B cell (primary cell): ENCODE measurements at places on chromosomes 11 and 22. TPM values are rescaled to one million over a fixed set of nuclear protein-coding genes. Genes with fewer than 3 reads are reported as not detected.
A peak's percentile ranks its signal among the peaks of the same experiment; 100 is the strongest.

- DNase-seq: no peak
Measured at GRCh38 chr11:34806875-34807274, 109.3 kb downstream of the APIP start.

DNA sequence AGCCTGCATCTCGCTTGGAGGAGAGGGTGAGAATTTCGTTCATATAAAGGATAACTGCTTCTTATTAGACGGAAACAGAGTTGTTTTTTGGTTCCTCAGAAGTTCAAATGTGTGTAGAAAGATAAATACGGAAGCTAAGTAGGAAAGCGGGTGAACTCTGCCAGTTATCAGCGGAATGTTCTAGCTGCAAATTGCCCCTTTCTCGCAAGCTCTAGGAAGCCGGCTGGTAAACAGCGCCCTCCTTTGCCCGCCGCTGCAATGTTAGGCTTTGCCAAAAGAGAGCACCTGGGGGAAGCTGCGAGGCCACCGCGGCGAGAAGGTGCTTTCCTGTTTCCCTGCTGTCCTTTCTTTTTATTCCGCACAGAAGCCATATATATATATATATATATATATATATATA, 67.0 kb downstream of the IGLL5 start:
- peak; percentile 89 for DNase-seq

- no peak for DNase-seq
Measured at GRCh38 chr22:17430412-17430811, 61.2 kb downstream of the CECR2 start.

- no peak for DNase-seq
Measured at GRCh38 chr11:34261095-34261494, 96.7 kb downstream of the ABTB2 start.

DNA sequence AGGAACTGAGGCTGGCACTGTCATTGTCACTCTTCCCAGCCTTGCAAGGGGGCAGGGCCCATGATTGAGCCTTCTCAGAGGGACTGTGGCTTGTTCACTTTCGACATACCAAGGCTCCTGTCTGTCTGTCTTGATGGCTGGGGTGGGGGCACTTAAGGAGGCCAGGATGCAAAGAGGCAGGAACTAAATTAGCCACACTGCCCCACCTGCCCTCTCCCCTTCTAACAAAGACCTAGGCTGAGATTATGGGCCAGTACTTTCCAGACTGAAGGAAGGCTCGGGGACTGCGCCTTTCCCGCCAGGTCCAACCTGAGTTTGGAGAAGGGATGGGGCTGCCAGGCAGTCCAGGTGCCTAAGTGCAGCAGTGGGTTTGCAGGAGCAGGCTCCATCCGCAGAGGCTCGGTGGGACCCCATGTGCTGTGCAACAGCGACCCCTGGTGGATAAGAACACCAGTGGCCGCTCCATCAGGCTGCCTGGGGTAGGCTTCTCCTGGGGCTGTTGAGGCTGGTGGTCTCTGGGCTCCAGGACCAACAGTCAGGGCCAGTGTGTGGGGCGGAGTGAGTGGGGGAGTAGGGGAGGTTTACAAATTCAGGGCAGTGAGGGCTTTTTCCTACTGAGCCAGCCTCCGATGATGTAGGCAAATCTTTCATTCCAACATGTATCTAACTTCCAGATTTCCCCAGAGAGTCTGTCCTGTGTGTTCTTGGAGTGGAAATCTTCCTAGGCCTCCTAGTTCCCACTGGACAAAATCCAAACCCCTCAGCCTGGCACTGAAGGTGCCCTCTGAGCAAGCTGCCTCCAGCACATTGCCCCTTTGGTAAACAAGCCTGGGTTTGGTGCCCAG, 93.9 kb downstream of the INSC start:
- peak; percentile 81 for DNase-seq

- DNase-seq: no peak
Measured at GRCh38 chr11:20119315-20119714, 41.0 kb downstream of the DBX1 start.

The KCNJ5 gene
- not detected in 2 replicates for total RNA-seq

The OR5B21 gene
- 0.74 and 1.5 TPM in 2 replicates for total RNA-seq

The RAB39A gene
- 2.4 TPM in 2 replicates for total RNA-seq

The TPBGL gene
- total RNA-seq: not detected in 2 replicates

GRCh38 chr22:33036881-33037280, 21.3 kb downstream of the SYN3 start:
- DNase-seq: no peak

The TMPRSS13 gene
- total RNA-seq: 8.0 and 8.7 TPM in 2 replicates

DNA sequence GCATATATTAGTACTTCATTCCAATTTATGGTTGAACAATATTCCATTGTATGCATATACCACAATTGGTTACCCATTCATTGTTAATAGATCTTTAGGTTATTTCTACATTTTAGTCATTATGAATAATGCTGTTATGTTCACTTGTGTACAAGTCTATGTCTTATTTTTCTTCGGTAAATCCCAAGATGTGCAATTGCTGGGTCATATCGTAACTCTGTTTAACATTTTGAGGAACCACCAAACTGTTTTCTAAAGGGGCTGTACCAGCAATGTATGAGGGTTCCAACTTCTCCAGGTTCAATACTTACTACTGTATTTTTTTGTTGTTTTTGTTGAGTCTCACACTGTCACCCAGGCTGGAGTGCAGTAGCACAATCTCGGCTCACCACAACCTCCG, 33.1 kb downstream of the NUP98 start:
- DNase-seq: no peak

DNA sequence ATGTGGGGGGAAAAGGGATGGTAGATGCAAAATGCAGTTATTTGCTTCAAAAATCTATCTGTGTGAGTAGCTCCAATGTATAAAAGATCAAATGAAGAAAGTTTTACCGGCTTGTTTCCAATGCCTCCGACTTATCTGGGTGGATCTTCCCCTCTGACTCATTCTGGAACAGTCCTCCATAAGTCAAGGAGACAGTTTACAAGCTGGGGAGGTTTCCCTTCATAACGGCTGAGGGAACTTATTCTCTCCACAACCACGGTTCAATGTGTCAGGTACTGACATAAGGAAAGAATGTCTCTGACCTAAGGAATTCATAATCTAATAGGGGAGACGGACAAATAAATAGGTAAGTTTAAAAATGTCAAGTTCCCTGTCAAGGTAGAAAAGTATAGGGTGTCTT, 49.7 kb upstream of the BIRC3 start:
- no peak for DNase-seq

The TMEM191B gene
- total RNA-seq: 6.6 and 8.3 TPM in 2 replicates

GRCh38 chr22:49894322-49895054, 23.8 kb downstream of the ALG12 start:
- DNase-seq: no peak

- peak; percentile 19 for DNase-seq
Measured at GRCh38 chr11:10382518-10382917, 72.5 kb upstream of the AMPD3 start.

DNA sequence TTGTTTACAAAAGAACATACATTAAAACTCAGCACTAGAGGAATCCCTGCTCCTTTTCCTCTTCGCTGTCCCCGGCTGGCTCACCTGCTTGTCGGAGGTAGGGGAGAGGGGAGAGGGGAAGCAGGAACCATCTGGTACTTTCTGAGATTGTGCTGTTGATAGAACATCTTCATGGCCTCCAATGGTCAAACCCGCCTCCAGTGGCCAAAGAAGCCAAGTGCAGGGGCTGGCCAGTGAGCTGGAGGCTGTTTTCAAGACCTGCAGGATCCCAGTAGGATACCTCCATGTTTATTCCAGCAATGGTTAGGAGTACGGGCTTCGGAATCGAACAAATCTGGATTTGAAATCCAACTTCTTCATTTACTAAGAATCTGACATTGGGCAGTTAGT, 92.6 kb downstream of the PKNOX2 start:
- DNase-seq: no peak

GRCh38 chr11:45209891-45210699, 63.7 kb downstream of the PRDM11 start:
- DNase-seq: no peak

DNA sequence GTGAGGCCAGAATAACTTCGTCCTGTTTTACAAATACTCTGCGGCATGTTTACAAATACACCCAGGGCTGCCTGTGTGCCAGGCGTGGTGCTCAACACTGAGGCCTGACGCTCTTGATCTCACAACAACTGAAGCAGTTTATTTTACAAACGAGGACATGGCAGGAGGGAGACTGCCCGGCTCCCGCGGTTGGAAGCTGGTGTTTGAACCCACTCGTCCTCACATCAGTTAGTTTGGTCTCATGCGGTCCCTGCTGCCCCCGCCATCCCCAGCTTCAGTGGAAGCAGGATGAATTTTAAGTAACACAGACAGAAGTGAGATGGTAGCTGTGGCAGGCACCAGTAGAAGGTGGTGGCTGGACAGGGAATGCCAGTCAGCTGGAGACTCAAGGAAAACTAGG, 16.4 kb downstream of the KIAA0930 start:
- DNase-seq: no peak

DNA sequence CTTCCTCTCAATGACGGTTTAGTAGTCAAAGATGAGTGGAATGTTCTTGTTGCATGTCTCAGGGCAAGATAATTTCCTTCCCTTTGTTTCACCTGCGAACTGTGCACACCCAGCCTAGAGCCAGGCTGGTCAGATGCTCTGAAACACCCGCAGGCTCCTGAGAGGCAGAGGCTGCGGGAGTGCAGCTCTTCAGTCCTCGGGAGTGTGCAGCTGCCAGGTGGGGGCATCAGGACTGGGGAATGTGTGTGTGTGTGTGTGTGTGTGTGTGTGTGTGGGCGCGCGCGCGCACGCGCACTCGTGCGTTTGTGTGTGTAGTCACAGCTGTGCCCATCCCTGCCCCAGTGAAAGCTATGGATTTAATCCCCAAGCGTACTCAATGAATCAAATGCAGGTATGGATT, 136.2 kb upstream of the NTM start:
- DNase-seq: no peak

GRCh38 chr11:46060013-46060412, 61.2 kb downstream of the PHF21A start:
- DNase-seq: no peak

DNA sequence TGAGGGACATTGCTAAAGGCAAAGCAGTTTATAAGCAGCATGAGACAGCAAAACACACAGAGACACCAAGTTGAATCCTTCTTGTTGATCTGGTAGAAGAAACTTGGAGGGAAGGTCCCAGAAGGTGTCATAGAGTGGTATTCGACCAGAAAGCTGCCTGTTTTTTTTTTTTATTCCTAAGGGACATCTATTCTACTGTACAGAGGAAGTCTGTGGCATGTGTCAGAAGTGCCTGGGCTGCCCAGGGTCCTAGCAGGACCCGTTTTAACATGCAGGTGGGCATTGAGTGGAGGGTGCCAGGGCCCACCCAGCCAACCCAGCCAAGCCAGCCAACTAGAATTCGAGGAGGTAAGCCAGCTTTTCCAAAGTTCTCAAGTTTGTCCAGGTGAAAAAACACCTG, 68.0 kb upstream of the ATXN10 start:
- no peak for DNase-seq

DNA sequence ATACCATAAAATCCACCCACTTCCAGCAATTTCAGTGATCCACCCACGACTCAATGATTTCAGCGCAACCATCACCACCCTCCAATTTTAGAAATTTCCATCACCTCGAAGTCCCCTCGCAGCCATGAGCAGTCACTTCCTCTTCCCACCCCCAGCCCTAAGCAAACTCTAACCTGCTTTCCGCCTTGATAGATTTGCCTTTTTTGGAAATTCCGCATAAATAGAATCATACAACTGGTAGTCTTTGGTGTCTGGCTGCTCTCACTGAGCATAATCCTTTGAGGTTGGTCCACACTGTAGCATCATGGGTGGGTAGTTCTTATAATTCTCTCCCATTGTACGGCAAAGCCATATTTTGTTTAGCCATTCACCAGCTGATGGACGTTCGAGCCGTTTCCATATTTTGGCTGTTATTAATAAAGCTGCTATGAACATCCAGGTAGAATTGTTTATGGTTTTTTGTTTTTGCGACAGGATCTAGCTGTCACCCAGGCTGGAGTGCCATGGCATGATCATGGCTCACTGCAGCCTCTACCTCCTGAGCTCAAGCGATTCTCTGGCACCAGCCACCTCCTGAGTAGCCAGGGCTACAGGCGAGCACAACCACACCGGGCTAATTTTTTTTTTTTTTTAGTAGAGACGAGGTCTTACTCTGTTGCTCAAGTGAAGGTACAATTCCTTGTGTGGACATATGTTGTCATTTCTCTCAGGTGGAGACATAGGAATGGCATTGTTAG, 16.0 kb downstream of the PIM3 start:
- DNase-seq: peak; percentile 84

GRCh38 chr11:125404157-125404810, 91.8 kb downstream of the FEZ1 start:
- no peak for DNase-seq

GRCh38 chr11:60164550-60165075, 18.3 kb downstream of the MS4A6A start:
- DNase-seq: no peak

The RIBC2 gene
- not detected in 2 replicates for total RNA-seq

DNA sequence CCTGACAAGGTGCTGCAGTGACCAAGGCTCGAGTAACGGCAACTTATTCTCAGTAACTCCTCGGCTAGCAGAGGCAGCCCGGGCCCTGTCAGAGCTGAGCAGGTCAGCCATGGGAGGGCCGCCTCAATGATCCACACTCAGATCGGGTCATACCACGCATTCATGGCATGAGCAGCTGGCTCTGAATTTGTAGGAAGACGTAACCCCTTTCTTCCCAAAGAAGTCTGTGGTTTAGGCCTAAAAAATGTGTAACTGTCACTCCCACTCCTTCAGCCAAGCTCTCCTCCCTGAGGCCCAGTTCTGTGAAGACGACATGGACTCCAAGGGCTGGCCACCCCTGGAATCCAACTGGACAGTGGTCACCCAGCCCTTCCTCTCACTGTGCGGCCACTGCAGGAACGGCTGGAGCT, 30.0 kb downstream of the PPP2R1B start:
- no peak for DNase-seq

DNA sequence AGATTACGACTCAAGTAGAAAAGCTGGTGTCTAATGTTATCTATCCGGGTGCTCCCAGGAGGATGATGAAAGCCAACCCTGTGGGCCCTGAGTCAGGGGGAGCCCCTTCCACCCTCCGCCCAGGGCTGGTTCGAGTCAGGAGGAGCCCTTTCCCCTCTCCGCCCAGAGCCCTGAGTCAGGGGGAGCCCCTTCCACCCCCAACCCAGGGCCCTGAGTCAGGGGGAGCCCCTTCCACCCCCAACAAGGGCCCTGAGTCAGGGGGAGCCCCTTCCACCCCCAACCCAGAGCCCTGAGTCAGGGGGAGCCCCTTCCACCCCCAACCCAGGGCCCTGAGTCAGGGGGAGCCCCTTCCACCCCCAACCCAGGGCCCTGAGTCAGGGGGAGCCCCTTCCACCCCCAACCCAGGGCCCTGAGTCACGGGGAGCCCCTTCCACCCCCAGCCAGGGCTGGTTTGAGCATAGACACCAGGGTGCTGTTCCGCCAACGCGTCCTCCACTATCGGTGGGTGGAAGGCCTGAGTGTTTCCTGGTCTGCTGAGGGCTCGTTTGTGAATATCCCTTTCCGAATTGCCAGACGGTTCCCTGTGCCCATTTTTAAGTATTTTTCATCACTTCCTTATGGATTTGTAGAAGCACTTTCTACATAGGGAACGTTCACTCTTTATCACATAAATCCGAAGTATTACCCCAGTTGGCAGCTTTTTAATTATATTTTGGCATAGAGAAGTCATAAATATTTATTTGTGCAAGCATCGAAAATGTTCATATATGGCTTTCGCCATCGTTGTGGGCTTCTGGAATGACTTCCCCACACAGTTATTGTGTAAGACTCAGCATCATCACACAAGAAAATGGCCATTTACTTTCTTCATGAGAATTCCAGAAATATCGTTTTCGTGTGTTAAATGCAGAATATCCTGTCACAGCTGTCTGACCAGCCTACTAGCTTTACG, 380.6 kb downstream of the BRD1 start:
- no peak for DNase-seq

The FOLH1 gene
- total RNA-seq: not detected in 2 replicates

The TRIM66 gene
- 21.1 and 21.4 TPM in 2 replicates for total RNA-seq
